ENCODE measurements at places on chromosomes 4 and X.

DNA sequence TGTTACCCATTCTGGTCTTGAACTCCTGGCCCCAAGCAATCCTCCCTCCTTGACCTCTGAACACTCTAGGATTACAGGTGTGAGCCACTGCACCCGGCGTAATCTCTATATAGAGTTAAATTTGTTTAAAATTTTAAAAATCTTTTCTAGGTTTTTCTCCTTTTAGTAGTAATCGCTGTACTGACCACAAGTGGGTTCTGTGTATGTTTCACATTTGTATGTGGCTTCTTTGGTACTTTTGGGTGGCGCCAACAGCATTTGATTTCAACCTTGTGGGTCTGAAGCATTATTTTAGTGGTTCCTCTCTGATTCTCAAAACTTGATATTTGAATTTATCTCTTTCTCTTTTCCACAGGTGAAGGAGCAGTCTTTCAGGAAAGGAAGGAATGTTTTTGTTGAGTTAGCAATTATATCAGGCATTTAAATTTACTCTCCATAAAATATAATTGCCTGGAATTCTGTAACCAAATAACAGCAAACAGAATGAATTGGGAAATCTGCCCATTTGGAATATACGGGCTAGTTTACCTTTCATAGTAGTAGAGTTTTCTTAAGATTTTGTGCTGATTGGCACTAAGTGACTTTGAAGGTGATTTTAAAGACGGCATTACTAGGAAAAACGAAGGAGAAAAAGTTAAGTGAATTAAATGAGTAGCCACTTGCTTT lies 29.5 kb downstream of the ARHGAP10 start:
- DNase-seq: no peak

DNA sequence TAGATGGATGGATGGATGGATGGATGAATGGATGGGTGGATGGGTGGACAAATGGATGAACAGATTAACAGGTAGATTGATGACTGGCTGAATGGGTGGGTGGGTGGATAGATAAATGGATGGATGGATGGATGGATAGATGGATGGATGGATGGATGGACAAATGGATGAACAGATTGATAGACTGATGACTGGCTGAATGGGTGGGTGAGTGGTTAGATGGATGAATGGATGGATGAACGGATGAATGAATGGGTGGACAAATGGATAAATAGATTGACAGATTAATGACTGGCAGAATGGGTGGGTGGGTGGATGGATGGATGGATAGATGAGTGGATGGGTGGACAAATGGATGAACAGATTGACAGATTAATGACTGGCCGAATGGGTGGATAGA lies 13.6 kb upstream of the AKAP17A start:
- DNase-seq: no peak

DNA sequence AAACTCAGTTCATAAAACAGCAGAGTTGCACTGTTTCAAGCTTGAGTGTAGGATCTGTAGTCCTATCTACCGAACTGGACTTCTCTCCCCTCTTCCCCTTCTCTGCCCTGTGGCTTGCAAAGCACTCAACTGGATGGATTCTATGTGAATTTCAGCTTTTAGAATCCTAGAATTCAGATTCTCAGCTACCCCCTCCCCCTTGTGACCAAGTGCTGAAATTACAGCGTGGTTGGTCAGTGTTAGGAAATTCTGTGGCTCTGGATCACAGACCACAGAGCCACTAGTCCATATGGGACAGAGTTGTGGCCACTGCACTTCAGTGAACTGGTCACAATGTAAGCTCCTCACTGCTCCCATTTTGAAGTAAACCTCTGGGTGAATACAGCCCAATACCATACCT lies 64.6 kb upstream of the TRPC5 start:
- DNase-seq: peak; percentile 23

DNA sequence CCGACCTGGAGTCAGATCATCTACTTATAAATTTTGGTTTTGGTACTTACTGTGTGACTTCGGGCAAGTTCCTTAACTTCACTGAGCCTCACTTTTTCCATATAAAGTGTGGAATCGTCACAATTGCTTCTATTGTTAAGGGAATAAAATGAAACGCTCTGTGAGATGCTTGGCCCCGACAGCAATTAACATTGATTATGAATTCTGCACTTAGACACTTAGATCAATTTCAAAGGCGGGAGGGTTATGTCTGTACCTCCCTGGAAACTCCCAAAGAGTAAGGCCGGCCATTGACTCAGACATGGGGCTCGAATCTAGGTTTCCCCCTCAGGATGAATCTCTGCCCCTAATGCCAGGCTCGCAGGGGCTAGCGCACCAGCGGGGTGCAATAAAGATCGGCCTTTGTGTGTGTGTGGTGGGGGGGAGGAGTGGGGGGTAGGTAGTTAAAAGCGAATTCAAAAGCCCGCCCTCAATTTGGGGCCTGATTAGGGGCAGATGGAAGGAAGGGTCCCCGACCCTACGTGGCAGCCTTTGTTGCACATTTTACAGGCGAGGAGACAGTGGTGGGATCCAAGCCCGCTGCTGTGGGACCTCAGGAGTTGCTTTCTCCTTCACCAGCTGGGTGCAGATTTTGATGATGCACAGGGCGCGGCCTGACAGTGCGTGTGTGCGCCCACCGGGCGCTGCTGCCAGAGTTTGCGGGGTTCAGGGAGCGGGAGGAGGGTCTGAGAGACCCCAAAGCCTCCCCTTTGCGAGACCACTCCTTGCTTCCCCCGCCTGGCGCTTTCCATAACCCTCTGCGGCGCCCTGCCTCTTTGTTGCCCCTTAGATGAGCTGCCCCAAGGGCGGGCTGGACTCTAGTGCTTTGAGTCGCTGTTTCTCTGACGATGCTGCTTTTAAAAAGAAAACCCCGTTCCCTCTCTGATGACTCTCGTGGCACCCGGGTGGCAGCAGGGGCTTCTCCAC lies 9.6 kb downstream of the MSX1 start:
- DNase-seq: no peak

GRCh38 chr4:67934628-67935027 lies 28.7 kb downstream of the TMPRSS11A start:
- DNase-seq: no peak

DNA sequence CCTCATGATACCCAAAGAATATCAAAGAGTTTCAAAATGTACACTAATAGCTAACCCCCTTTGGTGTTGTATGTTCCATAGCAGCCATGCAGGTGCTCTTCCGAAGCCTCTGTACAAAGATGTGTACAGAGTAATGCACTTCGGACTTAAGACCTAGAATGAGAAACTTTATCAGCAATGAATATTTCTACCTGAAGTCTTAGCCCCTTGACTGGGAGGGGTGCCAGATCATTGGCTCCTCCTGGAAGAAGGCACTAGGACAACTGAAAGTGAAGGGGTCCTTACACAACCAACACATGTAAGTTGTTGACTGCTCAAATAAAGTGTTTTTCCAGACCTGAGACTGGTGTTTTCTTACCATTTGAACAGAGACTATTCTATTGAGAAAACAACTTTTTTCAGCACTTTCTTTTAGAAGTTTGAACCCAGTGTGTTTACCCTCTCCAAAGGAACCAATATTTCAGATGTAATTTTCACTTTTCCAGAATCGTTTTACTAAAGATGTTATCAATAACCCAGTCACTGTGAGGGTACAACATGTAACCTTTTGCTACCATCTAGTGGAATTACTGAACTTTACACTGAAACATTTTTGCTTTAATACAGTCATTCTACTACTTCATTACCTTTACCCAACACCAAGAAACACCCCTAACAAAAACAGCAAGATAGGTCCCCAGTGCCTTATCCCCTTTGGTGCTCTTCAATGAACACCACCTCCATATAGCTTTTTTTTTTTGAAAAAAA lies 33.3 kb upstream of the PRDX4 start:
- DNase-seq: no peak

- no peak for DNase-seq
Measured at GRCh38 chrX:18895189-18895951, 88.5 kb downstream of the PHKA2 start.

GRCh38 chr4:6191448-6192130 lies 8.8 kb downstream of the JAKMIP1 start:
- DNase-seq: no peak

DNA sequence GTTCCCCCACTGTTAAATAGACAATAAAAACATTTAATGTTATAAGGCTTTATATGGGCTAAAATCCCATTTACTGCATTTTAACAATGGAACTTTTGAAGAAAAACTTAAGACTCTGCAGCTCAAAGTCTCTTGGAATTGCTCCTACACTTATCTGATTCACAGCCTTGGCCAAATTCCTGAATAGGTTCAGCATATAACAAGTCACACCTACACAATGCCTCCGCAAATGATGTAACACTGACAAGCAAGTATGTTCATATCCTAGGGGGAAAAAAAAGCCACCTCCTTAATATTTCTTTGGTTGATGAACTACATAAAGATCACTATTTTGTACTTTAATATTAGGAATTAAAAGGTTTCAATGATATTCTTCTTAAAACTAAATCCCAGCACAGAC lies 34.5 kb downstream of the RPS6KA6 start:
- no peak for DNase-seq

DNA sequence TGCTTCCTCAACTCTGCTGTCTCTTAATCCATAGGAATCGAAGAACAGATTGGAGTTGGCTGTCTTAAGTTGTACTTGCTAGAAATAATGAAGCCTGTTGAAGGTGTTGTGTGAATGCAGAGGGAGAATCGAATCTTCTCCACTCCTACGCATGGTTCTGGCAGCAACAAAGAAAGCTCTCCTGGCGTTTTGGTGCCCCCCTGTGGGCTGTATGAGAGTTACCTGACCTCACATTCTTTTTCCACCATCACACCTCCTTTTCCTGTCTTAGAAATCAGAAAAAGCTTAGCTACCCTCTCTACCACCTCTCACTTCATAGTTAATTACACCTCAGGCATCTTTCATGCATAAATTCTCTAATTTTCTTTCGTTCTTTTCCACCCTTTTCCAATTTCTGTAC lies 16.3 kb downstream of the KLF8 start:
- peak; percentile 11 for DNase-seq

Measured in MV-4-11 (cell line).